Activated T-cell treated with anti-CD3 and anti-CD28 coated beads for 48 hours (primary cell): ENCODE measurements at places on chromosomes 11 and 22.

DNA sequence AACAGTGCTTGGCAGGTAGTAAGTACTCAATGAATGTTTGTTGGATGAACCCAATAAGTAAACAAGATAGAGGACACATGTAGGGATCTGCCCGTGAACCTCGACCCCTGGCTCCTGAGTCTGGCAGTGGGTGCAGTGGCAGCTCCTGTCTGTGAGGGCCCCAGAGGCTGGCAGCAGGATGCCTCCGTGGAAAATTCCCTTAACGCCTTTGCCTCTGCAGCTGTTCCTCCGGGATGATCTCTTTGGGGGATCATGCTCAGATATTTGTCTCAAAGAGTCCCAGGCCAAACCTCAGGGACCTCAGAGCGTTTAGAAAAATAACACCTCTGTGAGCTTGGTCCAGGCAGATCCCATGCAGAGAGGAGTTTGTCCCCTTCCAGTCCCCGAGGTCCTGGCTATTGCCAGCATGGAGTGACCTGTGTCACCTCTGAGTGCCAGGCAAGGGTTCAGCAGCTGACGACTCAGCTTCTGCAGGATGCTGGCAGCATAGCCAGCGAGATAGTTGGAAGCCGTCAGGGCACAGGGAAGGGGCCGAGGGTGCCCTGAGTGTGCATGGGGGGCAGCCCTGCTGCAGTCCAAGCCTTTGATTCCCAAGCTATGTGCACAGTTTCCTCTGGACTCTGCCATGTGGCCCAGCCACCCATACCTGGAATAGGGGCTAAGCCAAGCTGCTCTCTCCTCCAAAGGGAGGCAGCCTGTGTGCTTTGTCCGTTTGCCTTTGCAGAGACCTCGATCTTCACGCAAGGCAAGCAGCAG is 613 bp upstream of the MCHR1 start:
- no peak for DNase-seq

DNA sequence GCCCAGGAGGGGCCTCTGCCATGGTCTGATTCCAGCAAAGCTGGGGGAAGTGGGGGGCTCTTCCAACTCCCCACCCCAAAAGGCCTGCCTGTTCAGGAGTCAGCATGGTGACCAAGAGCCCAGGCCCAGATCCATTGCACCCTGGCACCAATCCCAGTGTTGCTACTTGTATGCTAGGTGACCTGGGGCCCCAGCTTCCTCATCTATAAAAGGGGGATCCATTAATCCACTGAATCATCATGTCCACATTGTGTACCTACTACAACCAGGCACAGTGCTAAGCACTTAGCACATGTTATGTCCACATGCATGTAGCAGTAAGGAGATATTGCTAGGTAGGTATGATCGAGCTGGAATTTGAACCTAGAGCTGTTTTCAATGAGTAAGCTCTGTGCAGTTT is 2.0 kb downstream of the SYT12 start:
- no peak for DNase-seq

- DNase-seq, result no peak
Observed at GRCh38 chr11:132022733-132023478, 652.5 kb downstream of the NTM start.

GRCh38 chr11:108226036-108226435 is 3.2 kb downstream of the ATM start:
- DNase-seq, result no peak

DNA sequence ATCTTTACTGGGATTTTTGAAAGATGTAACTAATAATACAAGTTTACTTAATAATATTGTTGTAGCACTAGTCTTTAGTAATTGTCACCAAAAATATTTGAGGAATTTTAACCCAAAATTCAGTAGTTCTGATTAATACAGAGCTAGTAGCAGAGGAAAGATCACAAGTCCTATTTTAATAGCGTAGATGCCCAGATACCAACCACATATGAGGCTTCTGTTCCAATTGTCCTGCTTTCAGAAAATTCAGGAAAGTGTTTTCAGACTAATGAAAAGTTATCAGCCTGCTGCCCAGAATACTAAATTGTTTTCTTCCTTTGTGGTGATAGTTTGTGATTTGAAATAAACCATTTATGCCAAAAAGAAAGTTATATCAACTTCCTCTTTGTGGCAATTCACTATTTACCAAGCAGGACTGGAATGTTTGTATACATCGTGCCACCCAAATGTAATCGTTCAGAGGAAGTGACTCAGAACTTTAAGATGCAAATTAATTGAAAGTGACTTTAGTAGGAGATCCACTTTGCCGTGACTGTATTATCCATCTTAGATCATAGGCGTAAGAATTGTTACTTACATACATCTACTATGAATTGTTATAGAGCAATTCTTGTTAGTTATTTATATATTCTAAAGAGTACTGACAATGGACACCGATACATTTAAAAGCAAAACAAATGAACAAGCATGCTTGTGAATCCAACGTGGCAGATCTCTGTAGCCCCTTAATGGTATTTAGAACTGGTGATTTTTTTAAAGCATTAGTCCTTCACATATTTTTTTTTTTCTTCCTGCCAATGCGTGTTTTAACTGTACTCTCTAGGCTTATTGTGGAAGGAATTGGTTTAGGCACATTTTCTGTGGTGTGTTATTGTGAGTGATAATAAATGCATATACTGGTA is 231.0 kb downstream of the DDX10 start:
- DNase-seq, result no peak

GRCh38 chr11:92473736-92474135 is 249.1 kb downstream of the FAT3 start:
- DNase-seq, result no peak

DNA sequence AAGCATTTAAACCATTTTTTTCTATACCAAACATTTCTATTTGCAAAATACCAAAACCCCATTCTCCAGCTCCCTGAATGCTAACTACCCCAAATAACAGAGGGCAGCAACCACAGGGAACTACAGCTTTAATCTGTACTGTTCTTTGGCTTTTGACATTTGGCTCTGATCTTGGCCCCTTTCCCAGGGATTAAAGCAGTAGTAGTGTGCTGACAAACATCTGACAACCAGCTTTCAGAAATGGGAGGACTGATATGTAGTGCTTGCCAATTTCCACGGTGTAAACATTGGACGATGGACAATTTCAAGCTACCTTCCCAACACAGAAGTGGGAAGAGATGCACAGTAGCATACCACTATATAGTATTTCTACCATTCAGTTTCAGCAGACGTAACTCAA is 88.4 kb upstream of the TEAD1 start:
- no peak for DNase-seq

GRCh38 chr11:123286761-123287160 is 91.7 kb upstream of the CLMP start:
- DNase-seq, result no peak

DNA sequence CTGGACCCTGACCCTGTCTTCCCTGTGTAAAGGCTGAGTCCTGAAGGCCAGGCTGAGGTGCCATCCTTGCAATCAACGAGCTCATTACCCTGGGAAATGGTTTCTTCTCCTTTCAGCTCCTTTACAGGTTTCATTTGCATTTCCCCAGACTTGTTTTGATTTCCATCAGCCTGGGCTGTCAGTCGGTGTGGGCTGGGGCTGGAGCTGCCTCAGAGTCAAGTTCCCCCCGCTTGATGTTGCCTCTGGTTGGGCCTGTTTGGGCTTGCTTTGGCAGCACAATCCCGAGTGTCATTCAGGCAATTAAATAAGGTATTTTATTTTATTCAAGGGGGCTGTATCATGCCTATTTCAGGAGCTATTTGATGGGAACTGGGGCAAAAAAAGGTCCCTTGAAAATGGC is 424.9 kb downstream of the INSC start:
- DNase-seq, result no peak

DNA sequence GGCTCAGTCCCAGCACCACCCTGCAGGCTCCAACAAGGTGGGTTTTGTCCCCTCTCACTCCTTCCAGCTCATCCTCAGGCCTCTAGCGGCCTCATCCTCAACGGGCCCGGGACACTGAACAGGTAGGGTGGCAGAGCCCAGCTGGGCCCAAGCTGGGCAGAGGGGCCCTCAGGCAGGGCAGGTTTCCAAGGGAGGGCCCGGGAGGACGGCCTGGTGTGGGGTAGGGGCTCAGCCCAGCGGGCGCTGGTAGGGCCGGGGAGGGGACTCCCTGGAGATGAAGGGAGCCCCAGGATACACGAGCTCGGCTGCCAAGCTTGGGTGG is 2.5 kb upstream of the IFITM10 start:
- no peak for DNase-seq

DNA sequence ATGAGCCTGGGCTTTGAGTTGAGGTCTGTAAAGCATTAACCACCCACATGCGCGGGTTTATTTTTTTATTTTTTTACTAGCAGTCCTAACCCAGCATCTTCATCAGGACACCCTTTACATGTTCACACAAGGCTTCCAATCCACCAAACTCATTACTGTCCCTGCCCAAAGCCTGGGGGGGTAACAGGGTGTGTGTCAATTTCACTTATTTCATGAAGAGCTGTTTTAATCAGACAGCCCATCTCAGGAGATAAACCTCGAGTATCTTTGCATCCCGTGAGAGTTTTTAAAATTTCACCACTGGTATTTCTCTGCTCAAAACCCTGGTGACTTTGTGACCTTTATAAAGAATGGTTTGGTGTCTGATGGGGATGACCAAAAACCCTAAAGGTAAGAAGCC is 45.6 kb downstream of the ANO1 start:
- DNase-seq, result no peak

DNA sequence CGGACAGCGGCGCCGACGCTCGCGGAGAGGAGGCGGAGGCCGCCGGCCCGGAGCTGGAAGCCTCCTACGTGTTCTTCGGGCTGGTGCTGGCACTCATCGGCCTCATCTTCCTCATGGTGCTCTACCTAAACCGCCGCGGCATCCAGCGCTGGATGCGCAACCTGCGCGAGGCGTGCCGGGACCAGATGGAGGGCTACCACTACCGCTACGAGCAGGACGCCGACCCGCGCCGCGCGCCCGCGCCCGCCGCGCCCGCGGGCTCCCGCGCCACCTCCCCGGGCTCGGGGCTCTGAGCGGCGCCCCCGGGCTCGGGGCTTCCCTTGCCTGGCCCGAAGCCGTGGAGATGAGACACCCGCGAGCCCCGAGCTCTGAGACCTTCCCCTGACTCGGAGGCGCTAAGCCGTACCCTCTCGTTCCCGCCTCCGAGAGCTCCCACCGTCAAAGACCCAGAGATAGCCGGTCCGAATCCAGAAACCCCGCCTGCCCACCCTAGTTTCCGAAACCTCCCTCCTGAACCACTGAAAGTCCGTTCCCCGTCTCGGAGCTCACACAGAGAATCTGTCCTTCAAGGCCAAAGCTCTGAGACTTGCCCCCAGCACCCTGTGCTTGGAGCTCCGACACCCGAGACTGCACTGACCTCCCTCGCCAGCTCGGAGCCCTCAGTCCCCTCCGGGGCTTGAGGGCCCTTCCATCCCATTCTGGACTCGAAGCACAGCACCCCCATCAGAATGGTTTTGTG is 1.5 kb downstream of the TPBGL start:
- no peak for DNase-seq

GRCh38 chr11:60175860-60176275 is 7.0 kb downstream of the MS4A6A start:
- DNase-seq, result no peak

GRCh38 chr11:62841361-62842170 is 2.2 kb upstream of the WDR74 start:
- DNase-seq, result peak; percentile 66

DNA sequence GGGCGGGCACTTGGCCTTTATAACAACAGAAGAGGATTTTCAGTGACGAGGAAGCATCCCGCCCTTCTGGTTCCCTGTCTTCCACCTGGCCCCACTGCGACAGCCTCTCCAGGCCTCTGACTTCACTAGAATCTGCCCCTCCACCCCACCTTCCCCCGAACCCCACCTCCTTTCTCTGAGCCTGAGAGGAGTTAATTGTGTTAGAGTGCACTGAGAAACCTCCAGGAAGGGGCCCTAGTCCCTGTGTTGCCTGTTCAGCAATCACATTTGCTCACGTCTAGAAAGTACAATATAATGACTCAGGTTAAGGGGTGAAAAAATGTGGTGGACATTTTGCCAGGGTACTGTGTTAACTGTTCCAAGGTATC is 38.8 kb downstream of the PTPRJ start:
- DNase-seq, result no peak

- DNase-seq, result no peak
Observed at GRCh38 chr22:36009085-36009484, 19.5 kb downstream of the RBFOX2 start.

GRCh38 chr11:78830277-78830819 is 255.7 kb upstream of the NARS2 start:
- DNase-seq, result no peak

GRCh38 chr11:46363455-46364005 is 16.3 kb downstream of the DGKZ start:
- no peak for DNase-seq

GRCh38 chr22:32826537-32826936 is 25.0 kb downstream of the TIMP3 start:
- no peak for DNase-seq

DNA sequence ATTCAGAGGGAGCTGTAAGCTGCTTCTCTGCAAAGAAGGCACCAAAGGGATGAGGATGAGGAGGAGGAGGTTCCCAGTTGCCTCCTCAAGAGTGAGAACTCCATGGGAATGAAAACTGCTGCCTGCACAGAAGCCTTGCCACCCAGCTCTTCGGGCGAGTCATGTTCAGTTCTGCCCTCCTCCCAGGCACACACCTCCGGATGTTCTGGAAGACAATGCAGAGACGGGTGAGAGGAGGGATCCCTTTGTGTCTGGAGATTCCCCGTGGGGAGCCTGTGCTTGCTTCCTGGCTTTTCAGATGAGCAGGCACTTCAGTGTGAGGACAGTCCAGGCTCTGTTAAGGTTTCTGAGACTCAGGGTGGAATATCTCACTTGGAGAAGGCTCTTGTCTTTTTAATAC is 295.6 kb downstream of the DDX10 start:
- no peak for DNase-seq

DNA sequence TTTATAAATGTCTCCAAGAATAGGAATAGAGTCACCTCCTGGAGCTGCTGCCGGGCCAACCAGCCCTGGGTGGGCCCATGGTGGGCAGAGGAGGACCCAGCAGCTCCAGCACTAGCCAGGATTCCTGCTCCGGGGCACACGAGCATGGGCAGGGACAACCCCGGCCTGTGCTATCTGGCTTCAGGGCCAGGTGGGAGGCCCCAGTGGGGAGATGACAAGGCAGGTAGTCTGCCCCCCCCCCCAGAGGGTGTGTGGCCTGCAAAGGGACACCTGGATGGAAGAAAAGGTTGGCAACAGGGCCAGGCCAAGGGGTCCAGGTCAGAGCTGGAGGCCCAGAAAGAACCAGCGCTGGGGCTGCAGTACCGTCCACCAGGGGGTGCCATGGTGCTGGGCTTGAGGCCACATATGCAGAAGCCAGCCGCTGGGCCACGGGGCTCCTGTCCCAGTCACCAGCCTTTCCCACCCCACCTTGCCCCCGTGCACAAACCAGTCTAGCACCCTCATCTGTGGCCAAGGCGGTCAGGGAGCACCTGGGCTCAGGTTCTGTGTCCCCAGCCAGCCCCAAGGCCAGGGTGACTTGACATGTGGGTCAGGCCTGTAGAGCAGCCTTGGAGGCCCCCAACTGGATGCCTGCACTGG is 3.4 kb downstream of the TSPAN32 start:
- peak; percentile 75 for DNase-seq

DNA sequence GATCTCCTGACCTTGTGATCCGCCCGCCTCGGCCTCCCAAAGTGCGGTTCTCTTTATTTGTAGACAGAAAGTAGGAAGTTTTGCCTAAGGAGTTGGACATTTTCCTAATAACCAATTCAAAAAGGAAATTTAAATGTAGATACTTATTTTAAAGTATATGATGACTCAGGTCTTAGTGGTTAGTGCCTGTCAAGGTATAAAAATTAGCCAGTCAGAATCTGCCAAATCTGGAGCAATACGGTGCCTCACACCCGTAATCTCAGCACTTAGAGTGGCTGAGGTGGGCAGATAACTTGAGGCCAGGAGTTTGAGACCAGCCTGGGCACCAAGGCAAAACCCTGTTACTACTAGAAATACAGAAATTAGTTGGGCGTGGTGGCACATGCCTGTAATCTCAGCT is 86.7 kb upstream of the RASSF10 start:
- no peak for DNase-seq

- no peak for DNase-seq
Observed at GRCh38 chr11:119691020-119691666, 37.9 kb downstream of the NECTIN1 start.
